ENCODE measurements at places on chromosomes 12 and 14.

DNA sequence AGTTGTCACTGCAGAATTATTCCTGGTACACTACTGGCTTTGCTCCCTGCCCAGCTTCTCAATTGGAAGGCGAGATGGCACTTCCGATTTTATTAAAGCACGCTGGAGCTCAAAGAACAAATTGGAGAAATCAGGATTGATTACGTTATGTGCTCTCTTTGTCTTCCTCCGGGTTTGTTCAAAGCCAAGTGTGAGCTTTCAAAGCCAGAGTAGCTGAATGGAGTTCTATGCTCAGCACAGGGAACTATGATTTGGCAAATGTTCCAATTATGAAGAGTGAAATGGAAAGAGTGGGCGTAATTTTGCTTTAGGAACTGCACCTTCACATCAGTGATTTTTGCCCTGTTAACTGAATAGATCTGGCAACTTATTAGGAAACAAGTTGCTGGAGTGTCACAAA is 72.4 kb downstream of the FLRT2 start:
- no peak for DNase-seq

- DNase-seq: no peak
Observed at GRCh38 chr14:90562652-90563051, 165.8 kb downstream of the CALM1 start.

DNA sequence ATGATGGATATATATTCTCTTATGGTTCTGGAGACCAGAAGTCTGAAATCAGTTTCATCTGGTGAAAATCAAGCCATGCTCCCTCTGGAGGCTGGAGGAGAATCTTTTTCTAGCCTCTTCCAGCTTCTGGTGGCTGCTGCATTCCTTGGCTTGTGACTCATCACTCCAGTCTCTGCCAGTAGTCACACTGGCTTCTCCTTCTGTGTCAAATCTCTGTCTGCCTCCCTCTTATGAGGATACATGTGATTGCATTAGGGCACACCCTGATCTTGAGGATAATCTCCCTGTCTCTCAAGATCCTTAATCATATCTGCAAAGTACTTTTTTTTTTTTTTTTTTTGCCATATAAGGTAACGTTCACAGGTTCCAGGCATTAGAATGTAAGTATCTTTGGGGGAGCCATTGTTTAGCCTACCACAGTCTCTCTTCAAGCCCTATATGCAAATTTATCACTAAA is 17.7 kb downstream of the DNAL1 start:
- DNase-seq: no peak

GRCh38 chr14:68471029-68471963 is 321.6 kb downstream of the ZFP36L1 start:
- no peak for DNase-seq

DNA sequence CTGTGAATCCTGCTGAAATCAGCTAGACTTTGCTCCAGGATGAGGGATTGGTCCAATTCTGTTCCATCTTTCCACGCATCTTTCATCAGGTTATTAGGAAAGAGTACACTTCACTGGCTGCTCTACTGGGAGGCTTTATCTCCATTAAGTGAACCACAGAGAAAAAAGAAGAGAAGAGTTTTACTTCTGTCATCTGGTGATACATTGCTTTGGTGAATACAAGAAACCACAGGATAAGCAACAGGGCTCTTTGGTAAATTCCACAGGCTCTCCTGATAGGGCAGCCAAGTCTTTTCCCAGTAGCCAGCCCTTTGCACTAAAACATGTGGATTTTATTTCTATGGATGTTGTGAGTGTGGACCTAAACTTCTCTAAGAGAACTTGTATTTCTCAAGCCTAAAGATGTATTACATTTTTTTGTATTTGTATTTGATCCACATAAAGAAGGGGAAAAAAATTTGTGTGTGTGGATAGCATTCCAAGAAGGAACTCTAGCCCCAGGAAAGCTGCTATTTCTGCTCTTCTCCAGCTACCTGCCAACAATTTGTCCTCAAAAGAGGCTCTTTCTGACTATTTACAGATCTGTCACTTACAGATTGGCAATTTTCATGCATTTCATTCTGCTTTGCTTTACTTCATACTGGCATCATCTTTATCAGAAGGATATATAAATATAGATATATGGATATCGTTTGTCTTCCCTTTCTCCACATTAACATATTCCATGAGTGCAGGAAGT is 1117.6 kb upstream of the TMEM132C start:
- DNase-seq: no peak

- DNase-seq: no peak
Observed at GRCh38 chr14:24784981-24785380, 151.0 kb upstream of the GZMB start.
